Endodermal cell (in vitro differentiated cells): ENCODE measurements at places on chromosomes 4 and X. TPM values are rescaled to one million over a fixed set of nuclear protein-coding genes. Genes with fewer than 3 reads are reported as not detected.

The FRMPD4 gene
- 0.70 and 0.81 TPM in 2 replicates for total RNA-seq

DNA sequence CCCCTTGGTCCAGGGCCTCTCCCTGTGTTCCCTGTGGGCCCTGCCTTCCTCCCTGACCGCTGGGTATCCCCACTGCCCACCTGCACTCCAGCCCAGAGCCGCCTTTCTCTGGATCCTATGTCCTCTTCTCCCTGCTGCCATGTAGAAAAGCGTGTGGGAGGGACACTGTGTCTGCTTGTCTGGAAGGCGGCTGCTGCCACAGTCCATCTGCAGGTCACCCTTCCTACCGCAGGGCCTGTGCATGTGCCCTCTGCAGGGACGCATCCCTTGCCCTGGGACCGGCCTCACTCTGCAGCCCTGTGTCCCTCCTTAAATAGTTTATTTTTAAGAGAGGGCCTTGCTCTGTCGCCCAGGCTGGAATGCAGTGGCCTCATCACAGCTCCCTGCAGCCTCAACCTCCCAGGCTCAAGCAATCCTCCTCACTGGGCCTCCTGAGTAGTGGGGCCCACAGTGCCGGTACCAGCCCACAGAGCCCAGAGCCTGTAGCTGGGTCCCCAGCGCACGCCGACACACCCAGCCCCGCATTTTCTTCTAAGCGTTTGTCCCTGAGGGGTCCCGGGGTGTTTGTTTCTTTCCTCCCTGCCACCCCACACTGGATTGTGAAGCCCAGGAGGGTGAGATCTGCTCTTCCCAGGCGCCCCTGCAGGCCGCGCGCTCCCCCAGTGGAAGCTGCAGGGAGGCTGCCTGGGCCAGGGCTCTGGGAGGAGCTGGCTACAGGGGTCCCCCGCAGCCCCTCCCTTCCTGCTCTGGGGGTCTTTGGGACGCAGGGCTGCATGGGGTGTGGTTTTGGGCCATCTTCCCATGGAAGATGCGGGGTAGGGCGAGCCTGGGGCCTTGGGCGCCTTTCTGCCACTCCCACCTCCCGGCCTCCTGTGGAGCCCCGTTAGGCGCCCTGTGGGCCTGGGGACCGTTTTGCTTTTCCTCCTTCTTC, 12.8 kb upstream of the NAT8L start:
- no peaks in the 10 kb centered on the region for H3K4me1 ChIP-seq
- H3K4me3 ChIP-seq = no peak overlapping the region
- H3K36me3 ChIP-seq = no peaks in the 10 kb centered on the region
- DNase-seq = peak; percentile 47

The RNF150 gene
- total RNA-seq = 7.9 and 8.2 TPM in 2 replicates

- no peaks in the 10 kb centered on the region for H3K36me3 ChIP-seq
- no peaks in the 10 kb centered on the region for H3K27me3 ChIP-seq
- no peak overlapping the region for H3K4me3 ChIP-seq
- H3K4me1 ChIP-seq = no peaks in the 10 kb centered on the region
- DNase-seq = no peak
These were observed 50.8 kb upstream of the SETD7 start for GRCh38 chr4:139606579-139607501.

- no peak overlapping the region for H3K4me3 ChIP-seq
- H3K36me3 ChIP-seq = peaks cover 3% of the 10 kb centered on the region
- no peaks in the 10 kb centered on the region for H3K27me3 ChIP-seq
- DNase-seq = no peak
These were observed 97.1 kb downstream of the NFKB1 start for GRCh38 chr4:102598086-102598761.

The NSG1 gene
- total RNA-seq = 1.4 to 2.0 TPM (median 1.8 TPM) in 3 replicates

The NAA15 gene
- 28.0 to 78.9 TPM (median 75.6 TPM) in 3 replicates for total RNA-seq

GRCh38 chr4:56468097-56468422, 643 bp downstream of the SRP72 start:
- peaks cover 5% of the 10 kb centered on the region for H3K4me1 ChIP-seq
- H3K4me3 ChIP-seq = peak overlapping the region; percentile 95
- peaks cover 43% of the 10 kb centered on the region for H3K36me3 ChIP-seq
- H3K27me3 ChIP-seq = no peaks in the 10 kb centered on the region
- H3K27ac ChIP-seq = peak overlapping the region; percentile 54
- DNase-seq = peak; percentile 73

The SFRP2 gene
- 5.3 to 6.5 TPM (median 5.3 TPM) in 3 replicates for total RNA-seq
